Cerebellum (tissue), 4 donors: ENCODE measurements at places on chromosomes 6 and 20. TPM values are rescaled to one million over a fixed set of nuclear protein-coding genes. Genes with fewer than 3 reads are reported as not detected.

DNA sequence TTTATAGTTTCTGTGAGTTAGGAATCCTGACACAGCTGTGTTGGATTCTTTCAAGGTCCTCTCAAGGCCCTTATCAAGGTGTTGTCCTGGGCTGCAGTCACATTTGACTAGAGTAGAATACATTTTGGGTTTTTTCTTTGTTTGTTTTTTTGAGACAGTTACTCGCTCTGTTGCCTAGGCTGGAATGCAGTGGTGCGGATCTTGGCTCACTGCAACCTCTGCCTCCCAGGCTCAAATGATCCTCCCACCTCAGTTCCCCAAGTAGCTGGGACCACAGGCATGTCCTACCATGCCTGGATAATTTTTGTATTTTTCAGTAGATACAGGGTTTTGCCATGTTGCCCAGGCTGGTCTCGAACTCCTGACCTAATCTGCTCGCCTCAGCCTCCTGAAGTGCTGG is 15.7 kb downstream of the NFYA start:
- no peak for DNase-seq

GRCh38 chr6:8066108-8066507 is 1.9 kb upstream of the BLOC1S5 start:
- no peak for DNase-seq

- DNase-seq, result no peak
Observed at GRCh38 chr20:3233131-3233990, 5.6 kb downstream of the SLC4A11 start.

DNA sequence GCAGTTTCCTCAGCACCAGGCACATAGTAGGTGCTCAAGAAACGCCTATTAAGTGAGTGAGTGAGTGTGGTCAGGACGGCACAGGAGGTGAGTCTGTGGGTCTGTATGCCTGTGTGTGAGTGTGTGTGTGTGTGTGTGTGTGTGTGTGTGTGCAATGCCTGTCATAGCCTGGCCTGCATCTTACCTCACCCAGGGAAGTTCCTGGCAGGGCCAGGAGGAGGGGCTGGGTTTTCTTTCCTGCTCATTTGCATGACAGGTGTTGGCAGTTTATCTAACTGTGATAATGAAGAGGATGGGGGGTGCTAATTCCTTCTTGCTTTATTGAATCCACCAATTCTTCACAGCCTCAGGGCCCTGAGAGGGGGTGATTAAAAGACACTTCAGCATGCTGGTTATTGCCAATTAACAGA is 146.7 kb upstream of the MLN start:
- DNase-seq, result no peak

DNA sequence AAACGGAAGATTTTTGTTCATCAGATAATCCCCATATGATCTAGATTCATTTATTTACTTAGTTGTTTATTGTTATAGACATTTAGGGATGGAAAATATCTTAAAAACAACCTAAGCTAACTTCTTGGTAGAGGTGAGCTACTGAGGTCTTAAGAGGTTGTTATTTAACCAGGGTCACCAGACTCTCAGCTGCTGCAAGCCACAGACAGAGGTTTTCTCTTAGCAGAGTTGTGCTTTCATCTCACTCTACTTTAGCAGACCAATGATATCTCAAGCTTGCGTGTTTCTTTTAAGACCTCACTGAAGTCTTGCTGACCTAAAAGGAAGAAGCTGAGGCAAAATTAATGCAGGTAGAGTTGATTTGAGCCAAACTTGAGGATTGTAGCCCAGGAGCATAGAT is 43.6 kb downstream of the NCOA7 start:
- no peak for DNase-seq

Gene IL17A
- total RNA-seq, result not detected

DNA sequence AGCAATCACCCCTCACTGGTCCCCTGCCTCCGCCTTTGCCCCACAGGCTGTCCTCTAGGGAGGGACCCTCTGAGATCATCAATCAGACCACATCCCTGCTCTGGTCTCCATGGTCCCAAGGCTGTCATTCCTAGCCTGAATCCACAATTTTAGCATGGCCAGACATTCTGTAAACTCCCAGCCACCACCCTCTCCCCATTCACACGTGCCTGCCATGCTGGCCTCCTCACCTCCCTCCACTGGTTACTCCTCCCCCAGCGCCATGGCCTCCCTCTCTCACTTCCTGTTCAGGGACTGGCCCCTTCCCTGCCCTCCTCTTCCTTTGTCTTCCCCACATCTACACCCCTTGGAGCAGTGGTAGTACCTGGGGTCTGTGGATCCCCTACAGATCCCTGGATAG is 150.7 kb upstream of the MLN start:
- DNase-seq, result no peak

Gene DAAM2
- total RNA-seq, result 7.3 TPM
